ENCODE measurements at places on chromosomes 12 and 14.
A peak's percentile ranks its signal among the peaks of the same experiment; 100 is the strongest.

DNA sequence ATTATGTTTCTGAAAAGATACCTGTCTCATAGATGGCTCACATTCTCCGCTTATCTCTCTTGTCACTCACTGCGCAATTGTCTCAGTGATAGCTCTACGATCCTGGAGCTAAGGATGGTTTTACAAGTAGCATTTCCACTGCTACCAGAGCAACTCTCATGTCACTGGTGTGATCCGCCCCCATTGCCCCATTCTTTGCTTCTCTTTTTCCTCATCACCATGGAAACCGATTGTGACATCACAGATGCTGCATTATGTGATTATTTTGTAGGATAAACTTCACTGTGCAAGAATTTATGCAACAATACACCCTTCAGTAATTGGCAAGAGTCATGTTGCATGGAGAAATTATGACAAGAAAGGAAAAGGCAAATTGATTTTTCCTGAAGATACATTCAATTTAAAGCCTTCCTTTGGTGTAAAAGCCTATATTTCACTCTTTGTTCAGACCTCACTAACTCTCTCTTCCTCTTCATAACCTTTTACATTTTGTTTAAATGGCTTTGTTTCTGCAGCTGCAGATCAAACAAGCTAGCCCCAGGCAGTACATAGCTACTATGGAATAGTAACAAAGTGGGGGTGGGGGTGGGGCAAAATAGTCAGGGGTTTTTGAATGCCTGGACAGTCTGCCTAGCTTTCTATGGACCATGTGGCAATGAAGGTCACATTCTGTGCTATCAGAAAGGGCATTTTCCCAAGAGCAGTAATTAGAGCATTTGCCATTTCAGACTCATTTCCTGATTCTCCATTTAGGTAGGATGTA, 539.8 kb downstream of the NRXN3 start:
- DNase-seq, result no peak

DNA sequence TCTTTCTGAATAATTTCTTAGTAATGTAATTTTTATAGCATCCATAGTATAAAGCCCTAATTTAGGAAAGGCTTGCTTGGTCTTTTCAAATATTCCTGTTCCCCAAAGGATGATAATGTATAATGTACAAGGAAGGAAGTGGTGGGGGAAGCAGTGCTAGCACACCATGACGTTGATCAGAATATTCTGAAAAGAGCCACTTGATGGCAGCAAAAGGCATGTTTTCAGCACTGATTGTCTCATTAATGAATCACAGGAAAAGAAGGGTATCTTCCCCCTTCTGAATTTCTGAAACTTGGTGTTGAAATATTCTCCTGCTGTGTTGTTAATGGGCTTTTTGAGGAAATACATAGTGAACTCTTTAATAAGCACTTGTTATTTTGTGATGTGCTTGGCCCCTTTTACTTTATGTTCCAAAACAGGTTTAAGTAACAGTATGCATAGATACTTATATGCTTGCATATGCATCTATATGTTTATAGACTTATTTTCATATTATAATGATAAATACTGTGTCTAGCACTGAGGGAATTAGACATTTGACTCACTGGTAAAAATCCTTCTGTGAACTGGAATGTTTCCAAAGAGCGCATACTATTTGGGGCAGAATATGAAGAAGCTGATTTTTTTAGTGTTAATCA, 122.0 kb downstream of the TMEM117 start:
- DNase-seq, result peak; percentile 73

GRCh38 chr12:114447274-114447716, 41.4 kb upstream of the TBX5 start:
- DNase-seq, result no peak

- no peak for DNase-seq
Observed at GRCh38 chr12:128829861-128830504, 6.2 kb upstream of the SLC15A4 start.

DNA sequence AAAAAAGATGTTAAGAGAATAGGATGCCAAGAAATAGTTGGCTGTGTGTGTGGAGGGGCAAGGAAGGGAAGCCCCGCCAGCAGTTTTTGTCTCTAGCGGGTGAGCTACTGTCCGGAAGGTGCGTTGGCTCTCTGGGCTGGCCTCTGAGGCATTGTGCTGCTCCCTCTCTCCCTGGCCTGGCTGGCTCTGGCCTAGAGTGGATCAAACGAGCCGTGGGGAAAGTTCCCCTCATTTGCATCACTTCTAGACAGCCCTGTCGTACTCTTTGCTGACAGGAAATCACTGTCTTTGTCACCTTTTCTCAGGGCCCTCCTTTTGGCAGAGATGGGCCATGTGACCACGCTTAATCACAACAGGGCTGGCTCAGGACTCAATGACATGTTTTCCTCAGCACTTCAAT, 236.1 kb upstream of the NPAS3 start:
- no peak for DNase-seq

GRCh38 chr14:23105348-23105824, 597 bp upstream of the CIROP start:
- DNase-seq, result no peak

DNA sequence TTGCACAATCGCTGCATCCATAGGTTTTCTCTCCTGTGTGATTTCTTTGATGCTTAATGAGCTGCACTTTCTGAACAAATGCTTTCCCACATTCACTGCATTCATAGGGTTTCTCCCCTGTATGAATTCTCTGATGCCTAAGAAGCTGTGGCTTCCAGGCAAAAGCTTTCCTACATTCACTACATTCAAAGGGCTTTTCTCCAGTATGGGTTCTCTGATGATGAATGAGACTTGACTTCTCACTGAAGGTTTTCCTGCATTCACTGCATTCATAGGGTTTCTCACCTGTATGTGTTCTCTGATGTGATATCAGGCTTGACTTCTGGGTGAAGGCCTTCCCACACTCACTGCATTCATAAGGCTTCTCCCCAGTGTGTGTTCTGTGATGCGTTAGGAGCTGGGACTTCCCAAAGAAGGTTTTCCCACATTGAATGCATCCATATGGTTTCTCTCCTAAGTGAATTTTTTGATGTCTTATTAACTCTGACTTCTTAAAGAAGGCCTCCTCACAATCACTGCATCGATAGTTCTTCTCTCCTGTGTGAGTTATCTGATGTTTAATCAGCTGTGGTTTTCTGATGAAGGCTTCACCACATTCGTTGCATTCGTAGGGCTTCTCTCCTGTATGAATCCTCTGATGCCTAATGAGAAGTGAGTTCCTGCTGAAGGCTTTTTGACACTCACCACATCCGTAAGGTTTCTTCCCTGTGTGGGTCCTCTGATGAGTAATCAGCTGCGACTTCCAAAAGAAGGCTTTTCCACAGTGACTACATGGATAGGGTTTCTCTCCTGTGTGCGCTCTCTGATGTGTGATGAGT, 30.3 kb downstream of the ZNF605 start:
- no peak for DNase-seq

- no peak for DNase-seq
Observed at GRCh38 chr14:75459099-75459741, 31.4 kb downstream of the JDP2 start.

DNA sequence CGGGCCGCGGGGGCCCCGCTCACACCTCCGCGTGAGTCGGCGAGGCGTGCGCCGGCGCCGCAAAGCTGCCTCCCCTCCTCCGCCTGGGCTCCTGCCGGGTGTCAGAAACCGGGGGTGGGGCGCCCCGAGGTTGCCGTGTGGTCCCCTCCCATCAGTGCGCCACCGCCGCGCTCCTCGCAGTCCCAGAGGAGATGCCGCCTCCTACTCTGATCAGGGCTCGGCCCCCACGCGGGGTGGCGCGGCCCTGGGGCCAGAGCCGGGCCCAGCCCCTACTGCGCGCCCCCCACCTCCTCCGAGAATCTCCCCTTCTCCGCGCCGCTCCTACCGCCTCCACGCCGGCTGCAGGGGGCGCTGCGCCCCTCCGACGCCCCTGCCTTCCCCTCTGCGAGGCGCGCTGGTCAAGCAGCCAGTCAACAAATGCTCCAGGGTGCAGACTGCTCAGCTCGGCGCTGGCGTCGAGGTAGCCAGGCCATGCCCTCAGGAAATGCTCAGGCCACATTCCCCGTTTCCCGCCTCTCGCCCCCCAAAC, 467 bp upstream of the JAG2 start:
- DNase-seq, result peak; percentile 58

- no peak for DNase-seq
Observed at GRCh38 chr14:40393143-40393542, 960.9 kb upstream of the FBXO33 start.

- no peak for DNase-seq
Observed at GRCh38 chr12:12538535-12538934, 24.1 kb downstream of the DUSP16 start.

- no peak for DNase-seq
Observed at GRCh38 chr14:68906439-68906838, 72.7 kb downstream of the ACTN1 start.

DNA sequence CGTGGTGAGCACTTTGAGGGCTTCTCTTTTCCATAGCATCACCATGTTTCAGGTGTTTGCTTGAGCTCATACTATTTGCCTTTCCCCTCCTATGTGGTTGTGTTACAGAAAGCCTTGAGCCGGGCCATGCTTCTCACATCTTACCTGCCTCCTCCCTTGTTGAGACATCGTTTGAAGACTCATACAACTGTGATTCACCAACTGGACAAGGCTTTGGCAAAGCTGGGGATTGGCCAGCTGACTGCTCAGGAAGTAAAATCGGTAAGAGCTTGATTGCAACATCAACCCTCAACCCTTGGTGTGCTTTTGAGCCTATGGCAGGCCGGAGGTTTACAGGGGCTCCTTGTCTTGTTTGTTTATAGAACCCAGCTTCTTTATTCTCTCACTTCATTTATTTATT, 8.1 kb downstream of the LETMD1 start:
- DNase-seq, result no peak

DNA sequence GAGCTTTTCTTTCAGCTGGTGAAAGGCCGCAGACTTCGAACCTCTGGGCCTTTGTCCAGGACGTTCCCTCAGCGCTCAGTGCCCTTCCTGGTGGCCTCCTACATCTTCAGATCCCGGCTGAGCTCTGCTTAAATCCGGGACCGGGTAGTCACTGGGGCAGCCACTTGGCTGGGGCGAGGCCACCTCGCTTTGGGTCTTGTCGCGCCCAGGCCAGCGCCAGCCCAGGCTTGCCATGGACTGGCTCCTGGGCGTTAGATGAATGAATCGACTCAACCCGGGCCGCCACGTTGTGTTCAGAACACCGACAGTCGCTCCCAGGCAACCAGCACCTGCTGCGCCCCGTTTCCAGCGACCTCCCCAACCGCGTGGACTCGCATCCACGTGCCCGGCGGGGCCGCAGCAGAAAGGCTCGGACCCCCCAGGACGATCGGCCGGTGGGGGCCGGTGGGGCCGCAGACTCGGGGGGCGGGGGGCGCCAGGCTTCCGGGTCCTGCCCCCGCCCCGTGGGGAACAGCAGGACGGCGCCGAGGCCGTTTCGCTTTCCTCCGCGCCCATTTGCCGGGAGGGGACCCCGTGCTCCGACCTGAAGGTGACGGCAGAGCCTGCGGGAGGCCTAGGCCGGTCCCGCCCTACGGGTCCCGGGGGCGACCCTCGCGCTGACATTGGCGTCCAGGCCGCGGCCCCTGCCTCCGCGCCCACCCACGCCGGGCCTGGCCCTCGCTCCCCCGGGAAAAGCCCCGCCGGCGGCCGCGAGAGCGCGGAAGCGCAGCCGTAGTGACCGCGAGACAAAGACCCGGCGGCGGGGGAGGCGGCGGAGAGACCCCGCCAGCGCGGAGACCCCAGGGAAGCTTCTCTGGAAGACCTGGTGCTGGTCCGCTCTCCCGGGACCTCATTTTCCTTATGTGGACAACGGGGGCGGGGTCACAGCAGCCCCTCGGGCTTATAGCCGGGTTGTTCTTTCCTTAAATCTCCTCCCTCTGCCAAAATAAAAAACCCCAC, 37.3 kb upstream of the RCOR1 start:
- peak; percentile 4 for DNase-seq

DNA sequence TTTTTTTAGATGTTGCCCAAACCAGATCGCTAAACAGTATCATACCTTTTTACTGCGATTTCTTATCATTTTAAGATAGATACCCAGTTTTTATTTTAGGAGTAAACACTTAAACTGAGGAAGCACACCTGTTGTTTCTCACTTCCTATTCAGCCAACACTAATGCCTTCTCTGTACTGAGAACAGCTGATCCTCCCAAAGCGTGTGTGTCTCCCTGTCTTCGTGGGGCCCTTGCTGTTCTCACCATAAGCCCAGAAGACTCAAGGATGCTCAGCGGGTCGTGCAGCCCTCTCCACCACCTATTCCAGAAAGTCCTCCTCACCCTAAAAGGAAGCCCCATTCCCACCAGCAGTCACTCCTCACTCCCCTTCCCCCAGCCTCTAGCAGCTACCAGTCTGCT, 14.8 kb downstream of the PPP2R5C start:
- no peak for DNase-seq

GRCh38 chr12:91628656-91629055, 446.0 kb upstream of the DCN start:
- no peak for DNase-seq

DNA sequence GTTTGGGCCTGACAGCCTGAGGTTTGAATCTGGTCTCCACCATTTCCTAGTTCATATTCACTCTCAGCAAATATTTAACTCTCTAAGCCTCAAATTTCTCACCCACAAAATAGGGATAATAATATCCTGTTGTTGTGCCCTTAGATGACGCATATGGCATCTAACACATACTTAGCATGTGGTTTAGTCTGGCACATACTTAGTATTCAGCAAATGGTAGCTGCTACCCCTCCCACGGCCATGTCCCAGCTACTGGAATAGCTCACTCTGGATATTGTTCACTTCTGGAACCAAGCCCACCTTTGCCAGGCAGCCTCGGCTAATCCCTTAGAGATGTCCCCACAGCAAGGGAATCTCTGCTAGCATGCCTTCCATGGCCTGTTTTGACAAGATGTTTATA, 53.3 kb downstream of the BICD1 start:
- no peak for DNase-seq

- peak; percentile 74 for DNase-seq
Observed at GRCh38 chr12:6038160-6038559, 86.3 kb downstream of the VWF start.

DNA sequence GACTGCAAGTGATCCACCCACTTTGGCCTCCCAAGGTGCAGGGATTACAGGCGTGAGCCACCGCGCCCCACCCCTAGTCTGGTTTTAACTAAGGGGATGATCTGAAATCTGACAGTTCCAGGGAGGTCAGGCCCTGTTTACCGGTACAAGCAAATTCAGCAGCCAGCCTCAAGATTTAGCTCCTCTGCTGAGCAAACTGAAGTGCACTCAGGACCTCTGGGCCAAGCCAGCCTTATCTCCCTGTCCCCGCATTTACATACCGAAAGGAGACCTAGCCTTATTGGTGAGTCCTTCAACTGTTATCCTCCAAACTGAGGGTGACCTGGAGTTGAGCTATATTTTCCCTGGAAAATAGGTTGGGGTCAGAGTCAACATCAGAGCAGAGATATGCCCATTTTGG, 835 bp upstream of the ABHD4 start:
- DNase-seq, result no peak

All from NCI-H2081 (cell line).